D721Med (cell line): ENCODE measurements at places on chromosomes 11 and 22.

GRCh38 chr11:69252490-69252837, 41.5 kb upstream of the MYEOV start:
- no peak for DNase-seq

GRCh38 chr22:49948116-49948957, 12.2 kb upstream of the PIM3 start:
- DNase-seq = no peak

GRCh38 chr22:31278626-31279326, 13.5 kb downstream of the PIK3IP1 start:
- no peak for DNase-seq

GRCh38 chr11:130400781-130401483, 27.5 kb downstream of the ADAMTS8 start:
- no peak for DNase-seq

DNA sequence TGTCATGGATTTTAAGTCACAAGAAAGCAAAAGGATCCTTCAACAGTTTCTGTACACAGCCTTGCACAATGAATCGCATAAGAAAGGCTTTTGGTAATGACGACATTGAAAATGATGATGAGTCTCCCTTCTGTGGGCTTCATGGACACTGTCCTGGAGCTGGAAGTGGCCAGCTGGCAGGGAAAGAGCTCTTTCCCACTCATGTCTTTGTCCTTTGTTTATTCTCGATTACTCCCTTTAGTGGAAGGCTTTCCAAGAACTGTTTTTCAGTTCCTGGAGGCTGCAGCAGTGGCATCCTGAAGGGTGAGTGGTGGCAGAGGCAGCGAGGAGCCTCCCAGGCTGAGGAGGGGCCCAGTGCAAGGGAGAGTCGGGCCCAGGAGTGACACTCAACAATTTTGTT, 505.2 kb downstream of the NTM start:
- DNase-seq = no peak

DNA sequence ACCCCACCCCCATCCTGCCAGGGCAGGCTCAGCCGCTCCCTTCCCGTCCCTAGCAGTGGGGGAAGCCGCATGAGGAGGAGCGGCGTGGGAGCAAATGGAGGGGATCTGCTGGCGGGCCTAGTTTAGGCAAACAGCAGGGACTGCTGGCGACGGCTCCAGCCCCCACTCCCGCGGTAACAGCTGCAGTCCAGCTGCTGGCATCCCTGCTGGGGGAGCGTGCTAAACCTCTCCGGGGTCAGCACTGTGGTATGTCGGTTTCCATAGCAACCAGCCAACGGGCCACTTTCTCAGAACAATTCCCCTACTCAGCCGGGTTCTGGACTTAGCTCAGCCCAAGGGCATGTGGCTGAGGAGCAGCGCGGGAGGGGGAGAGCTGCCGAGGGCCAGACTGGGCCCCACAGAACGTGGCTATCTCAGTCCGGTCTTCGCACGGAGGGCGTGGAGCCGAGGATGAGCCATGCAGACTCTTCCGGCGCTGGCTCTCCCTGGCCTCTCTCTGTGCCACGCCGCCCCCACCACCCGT, 98.8 kb downstream of the PKNOX2 start:
- no peak for DNase-seq

- DNase-seq = no peak
Measured at GRCh38 chr11:114310095-114310494, 13.9 kb downstream of the NNMT start.

DNA sequence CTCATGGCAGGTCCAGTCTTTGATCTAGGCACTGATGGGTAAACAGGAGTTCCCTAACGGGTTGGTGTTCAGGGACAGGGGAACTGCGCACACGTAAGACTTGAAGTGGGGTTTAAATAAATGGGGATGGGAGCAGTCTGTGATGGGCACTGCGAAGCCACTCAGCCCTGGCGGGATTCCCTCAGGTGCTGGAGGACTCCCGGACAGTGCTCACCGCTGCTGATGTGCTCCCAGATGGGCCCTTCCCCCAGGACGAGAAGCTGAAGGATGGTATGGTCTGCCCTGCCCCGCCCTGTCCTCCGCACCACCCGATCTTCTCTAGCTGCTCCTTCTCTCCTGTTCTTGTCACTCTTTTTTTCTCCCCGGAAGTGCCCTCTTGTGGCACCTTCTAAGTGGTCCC, 9.5 kb downstream of the CCDC134 start:
- DNase-seq = no peak

DNA sequence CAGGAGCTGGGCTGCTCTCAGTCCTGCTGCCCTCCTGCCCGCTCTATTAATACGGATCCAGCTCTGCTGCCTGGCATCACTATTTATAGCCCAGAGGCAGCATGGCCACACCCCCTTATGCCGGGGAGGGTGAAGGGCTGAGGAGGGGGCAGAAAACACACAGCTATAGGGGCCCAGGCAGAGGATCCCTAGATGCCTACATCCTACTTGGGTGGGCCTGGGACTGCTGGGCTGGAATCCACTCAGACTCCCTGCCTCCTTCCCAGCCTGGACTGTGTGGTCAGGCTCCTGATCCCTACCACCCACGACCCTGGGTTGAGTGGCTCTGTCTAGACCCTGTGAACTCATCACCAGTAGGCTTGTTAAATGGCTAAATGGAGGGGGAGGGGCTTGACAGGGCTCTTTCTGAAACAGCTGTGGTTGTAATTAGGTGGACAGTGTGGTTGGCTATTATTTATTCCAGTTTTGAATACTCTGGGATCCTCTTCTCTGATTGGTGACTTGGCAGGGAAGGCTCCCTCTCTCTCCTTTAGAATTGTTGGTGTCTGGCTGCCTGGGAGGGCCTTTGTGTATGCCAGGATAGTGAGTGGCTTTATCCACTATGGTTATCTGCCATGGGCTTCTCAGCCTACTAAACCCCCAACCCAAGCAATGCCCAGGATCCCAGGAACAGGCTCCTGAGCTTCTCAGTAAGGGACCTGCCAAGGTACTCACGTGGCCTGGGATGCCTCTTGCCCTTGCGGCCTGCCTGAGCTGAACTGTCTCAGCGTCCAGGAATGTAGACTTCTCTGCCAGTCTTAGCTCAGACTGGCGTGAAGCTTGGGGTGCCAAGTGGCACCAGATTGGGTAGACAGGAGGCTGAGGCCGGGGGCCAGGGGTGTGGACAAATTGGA, 15.2 kb downstream of the PHLDB1 start:
- DNase-seq = no peak

- no peak for DNase-seq
Measured at GRCh38 chr11:34145073-34145472, 39.6 kb downstream of the NAT10 start.

GRCh38 chr11:113289431-113290187, 24.8 kb upstream of the TTC12 start:
- DNase-seq = peak; percentile 64

GRCh38 chr22:39999144-39999757, 4.5 kb downstream of the FAM83F start:
- DNase-seq = no peak

DNA sequence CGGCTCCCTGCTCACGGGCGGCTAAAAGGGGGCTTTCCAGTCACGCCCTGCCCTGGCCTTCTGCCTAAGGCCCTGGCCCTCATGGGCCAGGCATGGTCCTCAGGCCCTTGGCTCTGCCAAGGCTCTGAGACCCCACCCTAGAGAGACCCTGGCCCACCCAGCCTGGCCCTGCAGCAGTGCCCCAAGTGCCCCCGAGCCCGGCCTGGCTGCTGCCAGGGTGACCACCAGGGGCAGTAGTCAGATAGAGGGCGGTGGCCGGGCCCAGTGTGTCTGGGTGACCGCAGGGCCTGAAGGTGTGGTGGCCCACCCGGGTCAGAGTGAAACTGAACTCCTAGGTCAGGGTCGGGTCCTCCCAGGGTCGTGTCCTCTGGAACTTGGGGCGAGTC, 29.4 kb upstream of the CCDC188 start:
- no peak for DNase-seq

GRCh38 chr11:17012712-17013547, 1.3 kb downstream of the PLEKHA7 start:
- DNase-seq = no peak

DNA sequence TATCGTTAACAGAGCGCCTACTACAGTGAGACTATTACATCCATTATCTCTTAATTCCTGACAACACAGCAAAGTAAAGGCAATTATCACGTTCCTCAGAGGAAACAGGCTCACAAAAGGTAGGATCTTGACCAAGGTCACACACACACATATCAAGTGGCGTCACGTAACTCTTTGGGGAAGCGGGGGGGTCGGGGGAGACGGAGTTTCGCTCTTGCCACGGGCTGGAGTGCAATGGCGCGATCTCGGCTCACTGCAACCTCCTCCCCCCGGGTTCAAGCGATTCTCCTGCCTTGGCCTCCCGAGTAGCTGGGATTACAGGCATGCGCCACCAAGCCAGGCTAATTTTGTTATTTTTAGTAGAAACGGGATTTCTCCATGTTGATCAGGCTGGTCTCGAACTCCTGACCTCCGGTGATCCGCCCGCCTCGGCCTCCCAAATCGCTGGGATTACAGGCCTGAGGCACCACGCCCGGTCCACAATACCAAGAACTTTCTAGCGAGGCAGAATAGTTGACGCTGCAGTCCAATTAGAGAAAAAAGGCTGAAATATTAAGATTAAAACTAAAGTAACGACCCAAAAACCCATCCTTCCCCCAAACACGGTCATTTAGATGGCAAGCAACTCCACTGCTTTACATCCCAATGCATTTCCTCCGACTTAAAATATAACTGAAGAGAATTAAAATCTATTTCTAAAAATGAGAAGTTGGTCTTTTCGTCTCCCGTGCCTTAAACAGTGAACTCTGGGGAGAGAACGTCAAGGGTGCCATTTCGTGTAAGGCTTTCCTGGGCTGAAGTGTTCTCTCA, 1.2 kb downstream of the DDX17 start:
- no peak for DNase-seq

DNA sequence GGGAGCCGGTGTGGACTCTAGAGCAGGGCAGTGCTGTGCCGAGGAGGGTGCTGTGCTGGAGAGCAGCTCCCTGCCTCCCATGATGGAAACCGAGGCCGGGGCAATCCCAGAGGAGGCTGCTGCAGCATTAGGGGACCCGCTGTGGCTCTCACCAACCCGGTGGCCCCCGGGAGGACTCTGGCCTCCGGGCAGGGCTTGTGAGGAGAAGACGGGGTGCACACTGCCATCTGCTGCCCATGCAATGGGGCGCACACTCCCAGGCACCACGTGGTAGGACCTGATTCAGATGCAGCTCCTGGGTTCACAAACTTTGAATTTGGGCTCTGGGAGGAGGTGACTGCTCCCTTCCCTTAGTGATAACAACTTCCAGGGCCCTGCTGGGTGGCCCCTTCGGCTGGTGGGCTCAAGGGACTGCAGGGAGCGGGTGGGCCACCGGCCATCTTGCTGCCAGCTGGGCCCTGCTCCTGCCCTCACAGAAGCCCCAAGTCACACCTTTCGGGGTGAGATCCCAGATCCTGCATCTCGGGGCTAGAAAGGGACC, 93.8 kb upstream of the FGF3 start:
- DNase-seq = no peak

DNA sequence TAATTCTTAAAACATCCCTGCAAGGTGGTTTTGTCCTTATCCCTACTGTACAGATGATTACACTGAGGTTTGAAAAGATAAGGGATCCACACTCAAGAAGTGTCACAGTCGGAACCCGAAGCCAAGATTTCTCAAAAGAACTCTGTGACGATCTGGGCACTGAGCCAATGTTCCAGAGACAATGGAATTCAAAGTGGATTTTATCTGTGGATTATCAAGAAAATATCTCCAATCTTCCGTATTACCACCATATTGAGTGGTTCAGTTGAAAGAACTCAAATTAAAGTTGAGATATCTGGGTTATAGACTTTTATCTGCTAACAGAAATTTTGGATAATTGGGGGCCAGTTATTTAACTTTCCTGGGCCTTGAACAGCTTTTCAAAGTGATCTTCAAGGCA, 100.0 kb upstream of the GRAMD1B start:
- DNase-seq = no peak

- DNase-seq = no peak
Measured at GRCh38 chr11:29629286-29629685, 387.5 kb downstream of the KCNA4 start.

DNA sequence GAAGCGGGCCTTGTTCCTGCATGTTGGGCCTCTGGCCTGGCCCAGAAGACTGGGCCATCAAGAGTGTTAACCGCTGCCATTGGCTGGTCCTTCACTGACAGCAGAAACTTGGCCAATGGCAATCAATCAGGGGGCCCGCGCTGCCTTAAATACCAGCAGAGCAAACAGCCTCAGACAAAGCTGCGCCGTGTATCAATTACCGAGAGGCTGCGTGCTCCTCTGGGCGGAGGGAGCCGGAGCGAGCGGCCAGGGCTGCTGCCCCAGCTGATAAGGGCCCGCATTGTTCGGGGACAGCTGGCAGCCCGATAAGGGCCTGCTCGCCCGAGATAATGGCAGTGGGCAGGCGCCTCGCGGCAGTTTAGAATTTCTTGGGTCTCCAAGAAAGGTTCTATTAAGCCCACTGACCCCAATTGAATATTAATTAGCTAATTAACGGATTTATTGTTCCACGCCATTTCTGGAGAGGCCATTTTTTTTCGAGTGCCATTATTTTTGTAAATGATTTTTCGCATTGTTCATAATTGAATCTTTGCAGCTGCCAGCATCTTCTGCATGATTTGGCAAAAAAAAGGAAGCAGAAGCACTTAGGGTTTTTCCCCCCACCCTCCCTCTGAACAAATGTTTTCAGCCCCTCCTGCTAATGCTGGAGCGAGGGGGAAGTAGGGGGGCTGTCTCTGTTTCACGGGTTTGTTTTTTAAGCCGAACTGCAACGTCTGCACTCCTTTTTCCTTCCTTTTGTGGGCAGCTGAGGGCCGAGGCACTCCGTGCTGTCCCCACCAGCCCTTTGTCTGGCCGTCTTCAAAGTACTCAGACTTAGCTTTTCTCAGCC, 37.6 kb upstream of the RIC3 start:
- no peak for DNase-seq

DNA sequence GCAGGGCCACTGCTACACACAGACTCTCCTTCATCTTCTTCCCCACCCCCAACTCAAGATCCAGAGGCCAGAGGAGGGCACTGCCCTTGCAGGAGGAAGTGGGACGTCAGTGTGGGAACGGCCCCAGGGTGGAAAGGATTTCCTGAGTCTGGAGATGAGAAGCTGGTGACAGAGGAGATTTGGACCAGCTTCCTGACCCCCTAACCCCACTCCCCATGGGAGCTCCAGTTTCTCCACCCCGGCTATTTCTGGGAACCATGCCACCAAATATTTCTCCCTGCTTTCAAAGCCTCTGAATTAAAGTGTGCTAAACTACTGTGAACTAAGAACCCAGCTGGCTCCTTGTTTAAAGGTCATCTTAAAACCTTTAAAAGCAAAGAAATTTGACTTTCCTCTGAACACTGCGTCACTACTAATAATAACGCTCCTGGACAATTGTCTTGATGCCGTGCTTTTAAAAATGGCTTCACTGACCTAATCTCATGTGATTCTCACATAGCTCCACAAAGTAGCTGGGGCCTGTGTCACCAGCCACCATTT, 46.6 kb downstream of the CWC15 start:
- no peak for DNase-seq

DNA sequence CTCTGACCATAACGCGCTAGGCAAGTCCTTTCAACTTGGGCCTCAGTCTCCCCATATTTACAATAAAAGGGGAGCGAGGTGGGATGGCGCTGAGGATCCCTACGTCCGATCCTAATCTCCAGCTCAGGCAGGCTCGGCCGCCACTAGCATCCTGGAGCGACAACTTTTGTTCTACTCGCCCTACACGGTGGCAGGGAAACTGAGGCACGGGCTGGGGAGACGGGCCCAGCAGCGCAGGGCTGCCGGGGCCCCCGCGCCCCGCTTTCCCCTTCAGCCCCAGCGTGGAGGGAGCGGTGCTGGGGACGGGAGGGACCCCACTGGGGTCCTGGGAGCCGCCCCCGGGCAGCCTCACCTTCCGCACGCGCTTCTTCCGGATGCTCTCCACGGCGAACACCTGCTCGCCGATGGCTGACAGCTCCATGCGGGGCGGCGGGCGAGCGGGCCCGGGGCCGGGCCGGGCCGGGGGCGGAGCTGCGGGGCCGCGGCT, 413 bp downstream of the CBX7 start:
- no peak for DNase-seq
